8988T (cell line): ENCODE measurements at places on chromosomes 3 and 15.
A peak's percentile ranks its signal among the peaks of the same experiment; 100 is the strongest.

GRCh38 chr3:55166576-55167555 lies 239.0 kb upstream of the LRTM1 start:
- DNase-seq: no peak

DNA sequence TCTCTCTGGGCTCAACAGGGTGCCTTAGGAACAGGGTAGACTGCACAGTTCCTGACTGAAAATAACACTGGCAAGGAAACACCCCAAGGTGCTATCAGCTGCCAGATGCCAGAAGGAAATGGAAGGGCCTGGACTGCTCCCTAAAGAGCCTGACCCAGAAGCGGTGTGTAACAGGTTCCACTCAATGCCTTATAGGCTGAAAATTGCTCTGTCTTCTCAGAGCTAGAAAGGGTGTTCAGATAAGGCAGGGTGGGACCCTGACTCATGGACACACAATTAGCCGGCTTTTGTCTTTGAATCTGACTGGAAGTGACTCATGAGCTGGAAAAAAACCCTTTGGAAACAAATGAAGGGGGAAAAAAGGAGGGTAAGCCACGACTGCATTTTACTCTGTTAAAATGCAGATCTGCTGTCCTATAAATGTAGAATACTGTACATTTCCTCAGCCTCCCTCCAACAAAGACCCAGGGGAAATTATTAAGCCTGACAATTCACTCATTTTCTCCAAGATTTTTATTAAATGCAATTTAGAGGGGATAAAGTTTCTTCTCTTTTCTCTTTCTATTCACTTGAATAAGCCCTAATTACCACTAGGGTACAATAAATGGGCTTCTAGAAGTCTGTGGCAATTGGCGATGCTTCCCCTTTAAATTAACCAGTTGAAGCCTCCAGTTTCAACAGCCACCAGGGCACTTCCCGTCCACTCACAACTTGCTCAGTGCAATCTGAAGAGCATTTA lies 160.2 kb upstream of the TBL1XR1 start:
- DNase-seq: peak; percentile 29

- DNase-seq: no peak
Measured at GRCh38 chr15:74889390-74889882, 406 bp upstream of the MPI start.

- DNase-seq: no peak
Measured at GRCh38 chr3:168885028-168885427, 778.5 kb downstream of the MECOM start.

DNA sequence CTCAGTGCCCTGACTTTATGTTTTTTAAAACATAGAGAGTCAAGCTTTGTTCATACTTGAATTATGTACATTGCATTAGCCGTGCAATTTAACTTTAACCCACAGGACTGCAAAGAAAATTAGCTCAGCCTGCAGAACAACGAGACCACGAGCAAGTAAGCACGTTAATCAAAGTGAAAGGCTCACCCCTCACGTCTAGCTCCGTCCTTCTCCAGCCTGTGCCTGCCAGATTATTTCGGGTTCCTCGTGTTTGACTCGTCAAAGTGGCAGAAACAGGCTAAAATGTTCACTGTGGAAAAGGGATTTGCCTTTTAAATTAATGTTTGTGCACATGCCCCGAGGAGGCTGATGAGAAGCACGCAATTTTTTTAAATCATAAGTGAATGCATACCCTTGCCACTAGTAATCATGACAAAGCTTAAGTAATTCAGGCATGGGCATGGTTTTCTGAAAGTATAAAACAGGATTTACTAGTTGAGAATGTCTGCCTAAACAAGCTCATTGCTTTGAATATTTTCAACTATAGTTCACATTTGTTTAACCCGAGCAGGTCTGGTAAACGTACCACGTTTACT lies 15.3 kb downstream of the ZBTB38 start:
- no peak for DNase-seq

DNA sequence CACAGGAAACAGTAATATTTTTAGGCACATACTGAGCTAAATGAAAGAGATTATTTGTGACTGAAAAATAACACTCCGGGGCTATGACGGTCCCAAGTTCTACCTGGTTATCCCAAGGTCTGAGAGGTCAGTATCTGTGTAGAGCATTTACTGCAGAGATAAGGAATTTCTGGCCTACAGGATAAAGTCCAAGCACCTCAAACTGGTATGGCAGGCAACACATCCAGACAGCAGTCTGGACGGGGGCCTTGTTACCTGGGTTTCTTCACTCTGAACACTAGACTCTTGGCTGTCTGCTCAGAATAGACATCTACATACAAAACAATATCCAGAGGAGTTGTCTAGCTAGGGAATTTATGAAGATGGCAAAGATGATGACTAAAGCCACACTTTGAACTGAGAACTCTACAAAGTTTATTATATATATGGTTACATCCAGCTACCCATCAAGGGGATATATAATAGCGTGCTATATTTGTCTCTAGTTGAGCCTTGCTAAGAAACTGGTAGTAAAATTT lies 42.0 kb upstream of the CLRN1 start:
- DNase-seq: no peak

DNA sequence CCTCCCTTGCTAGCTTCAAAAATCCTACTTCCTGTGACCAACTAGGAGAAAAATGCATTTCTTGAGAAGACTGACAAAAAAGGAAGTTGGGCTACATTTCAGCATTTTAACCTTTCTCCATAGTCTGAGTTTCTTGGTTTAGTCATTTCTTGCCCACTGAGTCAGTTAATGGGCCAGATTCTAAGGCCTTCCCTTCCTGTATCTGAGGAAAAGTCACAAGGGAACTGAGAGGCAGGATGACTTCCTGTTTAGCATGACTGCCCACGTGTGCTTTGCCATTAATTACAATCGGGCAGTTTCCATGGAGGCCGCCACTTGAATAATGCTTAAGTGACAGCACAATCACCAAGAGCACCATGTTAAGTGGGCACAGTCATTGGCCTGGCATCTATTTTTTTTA lies 794.4 kb upstream of the LMCD1 start:
- no peak for DNase-seq
